Ascending aorta (tissue), 2 donors: ENCODE measurements at places on chromosomes 2 and 18.
A peak's percentile ranks its signal among the peaks of the same experiment; 100 is the strongest.

DNA sequence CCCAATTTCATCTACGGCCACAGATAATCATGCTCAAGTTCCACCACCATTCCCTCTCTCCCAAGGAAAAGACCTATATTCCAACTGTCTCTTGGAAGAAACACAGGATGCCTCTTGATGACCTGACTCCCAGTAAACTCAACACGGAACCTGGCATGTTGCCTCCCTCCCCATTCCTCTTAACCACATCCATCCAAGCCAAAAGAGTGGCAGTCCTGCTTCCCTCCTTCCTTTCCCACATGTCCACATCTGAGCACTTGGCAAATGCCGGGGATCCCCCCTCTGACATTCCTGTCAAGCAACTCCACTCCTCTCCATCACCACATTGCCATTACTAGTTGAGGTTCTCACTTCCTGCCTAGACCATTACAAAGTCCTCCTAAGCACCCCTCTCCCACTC lies 49.4 kb downstream of the PID1 start:
- H3K27ac ChIP-seq, result no peak overlapping the region
- DNase-seq, result no peak
- peaks cover 11% of the 10 kb centered on the region for H3K36me3 ChIP-seq
- no peaks in the 10 kb centered on the region for H3K4me1 ChIP-seq
- no peaks in the 10 kb centered on the region for H3K27me3 ChIP-seq

DNA sequence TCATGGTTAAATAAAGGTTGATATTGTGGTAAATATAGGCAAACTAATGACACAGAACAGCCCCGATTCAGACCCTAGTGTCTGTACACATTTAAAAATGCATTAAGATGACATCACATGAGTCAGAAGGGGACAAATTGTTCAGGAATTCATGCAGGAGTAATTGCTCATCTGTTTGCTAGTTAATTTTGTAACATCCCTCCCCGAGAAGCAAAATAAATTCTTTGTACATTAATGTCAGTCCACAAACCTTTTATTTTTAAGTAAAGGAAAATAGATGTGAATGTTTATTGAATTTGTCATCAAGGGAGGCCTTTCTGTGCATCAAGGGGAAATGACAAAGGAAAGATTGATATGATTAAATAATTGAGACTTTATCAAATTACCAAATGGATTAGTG lies 69.9 kb downstream of the SH3BP4 start:
- DNase-seq, result no peak
- no peak overlapping the region for H3K27ac ChIP-seq
- H3K36me3 ChIP-seq, result no peaks in the 10 kb centered on the region
- H3K4me3 ChIP-seq, result no peak overlapping the region
- H3K4me1 ChIP-seq, result peaks cover 11% of the 10 kb centered on the region

- H3K4me3 ChIP-seq, result no peak overlapping the region
- H3K4me1 ChIP-seq, result peaks cover 10% of the 10 kb centered on the region
- H3K36me3 ChIP-seq, result no peaks in the 10 kb centered on the region
- no peak for DNase-seq
- H3K27me3 ChIP-seq, result no peaks in the 10 kb centered on the region
- H3K27ac ChIP-seq, result peak overlapping the region; percentile 68
Measured at GRCh38 chr2:23566241-23567142, 181.5 kb downstream of the KLHL29 start.

DNA sequence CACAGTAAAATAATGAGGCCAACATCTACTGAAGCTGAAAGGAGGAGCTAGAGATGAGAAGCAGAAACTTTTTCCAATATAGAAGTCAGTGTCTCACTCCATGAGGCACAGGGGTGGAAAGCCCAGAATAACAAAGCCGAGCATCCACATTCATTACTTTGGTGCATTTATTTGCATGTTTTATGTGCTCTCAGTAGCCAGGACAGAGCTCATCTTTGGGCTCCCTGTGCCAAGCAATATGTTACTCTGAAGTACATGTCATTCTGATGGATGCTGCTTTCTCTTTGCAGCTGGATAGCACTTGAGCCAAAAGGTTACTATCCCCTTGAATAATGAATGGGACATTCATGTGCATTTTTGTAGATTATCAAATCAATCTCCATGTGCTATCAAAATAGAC lies 338.6 kb upstream of the SOX11 start:
- H3K27ac ChIP-seq, result no peak overlapping the region
- H3K4me3 ChIP-seq, result no peak overlapping the region
- DNase-seq, result no peak
- H3K27me3 ChIP-seq, result no peaks in the 10 kb centered on the region
- no peaks in the 10 kb centered on the region for H3K36me3 ChIP-seq

GRCh38 chr2:70930371-70931329 lies 5.0 kb upstream of the ATP6V1B1 start:
- no peak overlapping the region for H3K4me3 ChIP-seq
- H3K27me3 ChIP-seq, result no peaks in the 10 kb centered on the region
- no peaks in the 10 kb centered on the region for H3K4me1 ChIP-seq
- H3K27ac ChIP-seq, result no peak overlapping the region
- DNase-seq, result no peak
